IPS DF 19.7 (cell line): ENCODE measurements at places on chromosomes 3 and 15.

- peak; percentile 67 for DNase-seq
Measured at GRCh38 chr3:61966200-61966599, 404.8 kb downstream of the PTPRG start.

- no peak for DNase-seq
Measured at GRCh38 chr3:64444490-64445108, 219.3 kb upstream of the PRICKLE2 start.

DNA sequence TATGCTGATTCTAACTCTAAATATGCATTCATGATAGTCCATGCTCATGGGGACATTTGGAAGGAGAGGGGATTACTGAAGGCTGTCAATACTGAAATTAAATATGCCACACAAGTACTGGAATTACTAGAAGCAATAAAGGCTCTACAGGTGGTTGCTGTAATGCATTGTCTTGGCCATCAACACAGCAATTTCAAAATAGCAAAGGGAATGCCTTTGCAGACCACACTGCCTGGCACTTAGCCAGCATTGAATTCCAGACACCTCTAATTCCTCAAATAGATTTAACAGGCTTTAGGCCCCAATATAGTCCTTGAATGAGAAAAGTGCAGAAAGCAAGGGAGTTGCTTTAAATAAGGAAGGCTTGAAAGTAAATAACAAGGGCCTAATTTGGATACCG is 115.8 kb upstream of the PLCL2 start:
- no peak for DNase-seq

DNA sequence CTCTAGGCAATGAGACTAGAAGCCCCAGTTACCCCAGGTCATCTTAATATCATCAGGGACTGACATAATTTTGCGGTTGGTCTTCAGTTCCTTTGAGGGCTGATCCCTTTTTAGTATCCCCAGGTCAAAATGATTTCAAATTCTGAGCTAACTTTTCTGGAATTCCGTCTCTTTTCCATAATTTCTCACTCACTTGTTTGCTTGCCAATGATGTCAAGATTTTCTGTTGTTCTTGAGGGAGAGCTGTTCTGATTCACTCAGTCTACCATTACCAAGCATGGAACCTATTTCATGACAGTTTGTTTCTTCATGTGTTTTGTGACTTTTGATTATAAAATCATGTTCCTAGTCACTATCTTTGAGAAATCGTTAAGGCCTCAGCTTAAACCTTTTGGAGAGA is 190.5 kb upstream of the LYSMD4 start:
- no peak for DNase-seq

GRCh38 chr3:127689266-127689860 is 16.6 kb downstream of the ABTB1 start:
- no peak for DNase-seq

- DNase-seq: no peak
Measured at GRCh38 chr3:52790741-52791140, 3.9 kb upstream of the ITIH3 start.

- DNase-seq: no peak
Measured at GRCh38 chr3:124456506-124456905, 273.7 kb upstream of the UMPS start.

DNA sequence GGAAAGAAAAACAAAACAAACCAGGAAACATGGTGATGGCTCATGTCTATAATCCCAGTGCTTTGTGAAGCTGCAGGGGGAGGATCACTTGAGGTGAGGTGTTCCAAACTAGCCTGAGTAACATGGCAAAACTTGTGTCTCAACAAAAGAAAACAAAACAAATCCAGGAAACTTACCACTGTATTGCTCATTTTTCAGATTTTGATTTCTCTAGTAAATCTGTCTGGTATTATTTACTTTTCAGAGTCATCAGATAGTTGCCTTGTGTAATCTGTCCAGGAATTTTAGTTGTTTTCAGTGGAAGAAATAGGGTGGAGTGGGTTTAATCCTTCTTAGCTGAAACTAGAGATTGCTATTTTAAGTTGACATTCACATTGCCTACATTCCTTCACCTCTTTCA is 91.8 kb upstream of the ALCAM start:
- no peak for DNase-seq

GRCh38 chr3:99762901-99763300 is 54.8 kb upstream of the CMSS1 start:
- no peak for DNase-seq

GRCh38 chr3:43061101-43061895 is 44.6 kb downstream of the POMGNT2 start:
- no peak for DNase-seq

DNA sequence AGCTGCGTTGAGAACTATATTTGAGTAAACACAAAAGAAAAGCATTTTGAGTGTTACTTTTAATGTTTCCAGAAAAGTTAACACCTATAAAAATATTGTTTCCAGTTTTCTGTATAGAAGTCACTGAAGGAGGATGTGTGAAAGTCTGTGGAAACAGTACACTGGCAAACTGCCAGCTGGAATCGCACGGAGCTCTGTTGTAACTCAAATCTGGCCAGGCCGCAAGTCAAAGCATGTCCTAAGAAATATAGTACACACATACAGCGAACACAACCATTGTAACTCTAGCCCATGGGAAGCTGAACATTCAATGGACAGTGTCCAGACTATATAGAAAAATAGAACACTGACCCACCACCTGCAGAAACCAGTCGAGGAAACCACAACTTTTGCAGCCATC is 657.2 kb downstream of the FHIT start:
- no peak for DNase-seq

DNA sequence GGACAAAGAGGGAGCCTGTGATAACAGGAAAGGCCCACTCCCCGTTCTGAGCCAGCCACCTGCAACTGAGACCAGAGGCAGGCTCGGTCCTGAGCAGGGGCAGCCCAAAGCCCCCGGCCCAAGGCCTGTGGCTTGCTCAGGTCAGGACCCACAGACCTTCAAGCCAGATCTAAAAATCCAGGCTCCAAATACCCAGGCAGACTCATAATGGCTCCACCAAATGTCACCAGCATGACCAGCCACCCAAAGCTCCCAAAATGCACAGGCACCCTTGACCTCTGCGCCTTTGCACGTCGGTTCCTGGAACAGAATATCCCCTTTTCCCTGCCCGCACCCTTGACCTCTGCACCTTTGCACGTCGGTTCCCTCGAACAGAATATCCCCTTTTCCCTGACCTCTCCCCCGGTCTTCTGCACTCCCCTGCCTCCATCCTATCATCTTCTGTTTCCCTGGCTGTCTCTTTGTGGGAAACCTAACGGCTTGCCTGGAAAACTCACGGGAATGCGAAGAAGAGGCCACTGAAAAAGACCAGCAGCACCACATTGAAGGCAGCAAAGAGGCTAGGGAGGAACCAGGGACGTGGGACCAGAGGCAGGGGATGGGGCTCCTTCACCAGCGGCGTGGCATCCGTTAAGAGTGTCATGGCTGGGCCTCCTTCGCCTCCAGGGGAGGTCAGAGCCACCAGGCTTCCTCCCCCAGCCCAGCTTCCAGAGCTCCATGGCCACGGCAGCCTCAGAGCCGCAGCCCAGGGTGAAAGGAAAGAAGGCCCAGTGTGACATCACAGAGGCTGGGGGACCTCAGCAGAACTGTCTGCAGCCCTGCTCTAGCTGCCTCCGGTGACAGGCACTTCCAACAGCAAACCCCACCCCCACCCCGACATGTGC is at the start of gene ZDHHC19:
TSS of gene ZDHHC19 (minus strand) at position 728 of the 884 bp plus-strand sequence. CDS start at position 643, 85 bp downstream.
- no peak for DNase-seq

DNA sequence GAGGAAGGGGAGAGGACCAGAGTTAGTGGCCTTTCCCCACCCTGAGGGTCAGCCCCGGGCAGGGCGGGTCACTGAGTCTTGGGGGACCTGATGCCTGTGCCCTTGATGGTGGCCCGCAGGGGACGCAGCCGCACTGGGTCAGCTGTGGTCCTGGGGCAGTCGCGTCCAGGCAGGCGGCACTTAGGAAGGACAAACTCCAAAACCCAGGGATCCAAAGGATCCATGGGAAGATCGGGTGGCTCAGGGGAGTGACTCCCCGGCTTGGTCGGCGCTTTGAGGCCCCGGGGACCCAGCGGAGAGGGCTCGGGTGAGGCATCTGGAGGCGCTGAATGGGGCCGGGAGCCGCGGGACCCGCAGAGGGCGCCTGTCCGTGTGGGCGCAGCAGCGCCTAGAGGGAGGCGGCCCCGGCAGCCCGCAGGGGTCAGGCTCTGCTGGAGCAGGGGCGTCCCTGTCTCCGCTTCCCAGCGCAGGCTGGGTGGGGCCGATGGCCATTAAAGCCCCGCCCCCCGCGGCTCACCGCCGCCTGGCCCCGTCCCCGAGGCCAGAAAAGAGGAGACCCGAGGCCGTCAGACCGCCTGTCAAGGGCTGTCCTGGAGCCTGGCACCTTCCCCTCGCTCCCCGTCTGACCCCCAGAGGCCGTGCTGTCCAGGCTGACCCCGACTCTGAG is 17.5 kb downstream of the CIDEC start:
- DNase-seq: no peak

- DNase-seq: no peak
Measured at GRCh38 chr3:38479431-38480092, 16.6 kb upstream of the EXOG start.

DNA sequence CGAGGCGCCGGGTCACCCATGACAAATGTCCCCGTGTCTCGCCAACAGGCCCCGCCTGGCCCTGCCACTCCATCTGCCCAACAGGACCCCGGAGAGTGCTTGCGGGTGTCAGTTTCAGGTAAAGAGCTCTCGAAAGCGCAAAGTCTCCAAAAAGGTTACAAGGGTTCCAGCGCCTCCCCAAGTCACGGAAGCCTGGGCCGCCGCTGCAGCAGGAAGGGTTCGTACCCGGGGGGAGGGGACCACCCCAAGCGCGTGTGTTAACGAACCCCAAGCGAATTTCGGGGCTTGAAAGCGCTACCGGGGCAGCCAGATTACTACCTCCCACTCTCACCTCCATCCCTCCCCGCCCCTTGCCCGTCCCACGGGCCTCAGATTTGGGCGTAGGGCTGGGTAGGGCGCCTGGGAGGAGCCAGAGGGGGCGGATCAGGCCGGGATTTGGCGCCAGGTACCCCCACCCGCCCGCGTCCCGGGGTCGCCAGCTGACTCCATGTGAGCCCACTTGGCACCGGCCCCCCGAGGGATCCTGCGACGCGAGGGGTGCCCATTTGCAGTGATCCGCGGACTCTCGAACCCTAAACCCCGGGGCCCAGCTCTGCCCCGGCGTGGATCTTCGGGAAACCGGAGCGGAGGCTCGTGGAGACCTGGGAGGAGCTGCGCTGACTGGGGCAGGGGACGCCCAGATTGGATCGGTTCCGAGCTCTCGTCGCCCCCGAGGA is 85.9 kb downstream of the NR2F2 start:
- no peak for DNase-seq

DNA sequence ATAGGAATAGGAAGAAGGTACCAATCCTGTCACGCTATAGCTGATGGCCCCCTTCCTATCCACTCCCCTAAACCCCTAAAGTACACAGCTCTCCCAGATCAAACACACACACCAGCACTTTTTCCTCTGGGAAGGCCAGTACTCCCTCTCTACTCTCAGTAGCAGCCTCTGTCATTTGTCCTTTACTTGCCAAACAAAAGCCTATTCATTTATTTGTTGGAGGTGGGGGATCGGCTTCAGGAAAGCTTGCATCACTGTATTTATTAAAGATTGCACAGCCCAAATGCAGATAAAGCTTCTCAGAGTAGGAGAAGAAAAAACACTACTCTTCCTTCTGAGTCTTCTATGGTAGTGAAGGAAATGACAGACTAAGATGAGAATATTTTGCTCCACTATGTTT is 429.7 kb upstream of the RASGRP1 start:
- no peak for DNase-seq

- no peak for DNase-seq
Measured at GRCh38 chr3:55516392-55517030, 29.4 kb upstream of the WNT5A start.

GRCh38 chr3:29644261-29644660 is 363.4 kb downstream of the RBMS3 start:
- DNase-seq: no peak

DNA sequence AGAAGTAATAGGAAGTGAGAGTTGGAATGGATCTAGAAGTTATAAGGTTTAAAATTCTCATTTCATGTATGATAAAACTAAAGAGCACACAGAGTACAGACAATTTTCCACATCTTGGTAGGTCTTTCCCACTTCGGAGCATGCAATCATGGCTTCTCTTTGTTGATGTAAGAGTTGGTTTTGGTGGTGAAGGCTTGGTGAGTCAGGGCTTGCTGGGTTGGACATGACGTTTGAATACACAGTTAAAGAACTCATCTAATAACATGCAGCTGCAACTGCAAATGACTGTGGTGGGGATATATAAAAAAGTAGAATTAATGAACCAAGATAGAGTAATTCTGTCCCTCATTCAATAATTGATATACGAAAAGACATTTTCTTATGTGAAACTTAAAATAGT is 39.5 kb upstream of the GRM7 start:
- no peak for DNase-seq

GRCh38 chr3:158094235-158095110 is 11.7 kb downstream of the SHOX2 start:
- no peak for DNase-seq

GRCh38 chr3:140595295-140595694 is 82.6 kb upstream of the TRIM42 start:
- no peak for DNase-seq

DNA sequence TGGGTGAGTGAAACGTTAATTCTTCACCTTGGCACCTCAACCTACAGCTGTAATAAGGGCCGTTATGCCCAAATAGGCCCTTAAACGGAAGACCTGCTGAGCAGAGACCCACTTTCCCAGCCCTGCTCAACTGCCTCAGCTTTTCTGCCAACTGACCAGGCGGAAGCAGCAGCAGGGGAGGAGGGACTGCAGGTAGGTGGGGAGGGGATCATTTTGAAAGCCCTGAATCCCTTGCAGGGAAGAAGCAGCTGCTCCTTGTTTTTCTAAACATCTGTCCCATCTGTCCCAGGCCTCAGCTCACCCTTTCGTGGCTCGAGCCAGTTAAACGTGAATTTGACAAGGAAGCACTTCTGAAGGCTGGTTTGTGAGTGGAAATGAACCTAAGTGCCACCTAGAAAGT is 978 bp upstream of the CMC1 start:
- DNase-seq: peak; percentile 48

DNA sequence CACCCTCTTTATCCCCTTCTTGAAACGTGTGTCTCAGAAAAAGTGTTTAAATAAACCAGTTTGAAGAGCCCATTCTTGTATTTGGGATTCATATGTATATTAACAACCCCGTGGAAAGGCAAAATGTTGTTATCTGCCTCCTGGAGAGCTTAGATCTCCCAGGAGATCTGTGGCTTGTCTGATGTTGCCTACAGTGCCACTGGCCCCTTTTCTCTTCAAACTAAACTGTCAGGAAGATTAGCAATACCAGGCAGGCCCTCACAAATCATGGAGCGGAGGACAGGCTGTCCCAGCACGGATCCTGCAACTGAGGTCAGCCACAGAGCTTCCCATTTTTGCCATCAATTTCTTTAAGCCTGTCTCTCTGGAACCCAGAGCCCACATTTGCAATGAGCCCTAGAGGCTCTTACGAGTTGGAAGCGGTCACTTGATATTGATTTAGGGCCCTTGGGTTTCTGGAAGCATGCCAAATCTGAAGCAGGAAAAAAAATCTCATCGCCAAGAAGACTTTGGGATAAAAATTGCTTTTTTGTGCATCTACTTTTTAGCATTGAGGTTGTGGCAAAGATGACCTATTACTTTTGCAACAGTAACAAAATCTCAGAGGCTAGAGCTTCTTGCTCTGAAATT is 234.1 kb downstream of the OPA1 start:
- DNase-seq: no peak

GRCh38 chr15:76993114-76993725 is 1.7 kb upstream of the PSTPIP1 start:
- no peak for DNase-seq

GRCh38 chr15:52576692-52577091 is 7.9 kb upstream of the ARPP19 start:
- DNase-seq: no peak

GRCh38 chr3:99721633-99722007 is 83.2 kb downstream of the COL8A1 start:
- no peak for DNase-seq

- DNase-seq: no peak
Measured at GRCh38 chr3:69791106-69791505, 51.8 kb downstream of the MITF start.
